Natural killer cell treated with Interleukin-12 subunit alpha and Interleukin-12 subunit beta and Interleukin-15 and Interleukin-18, amount 100 ng/mL, for 72 hours (primary cell): ENCODE measurements at places on chromosomes 4 and X.
A peak's percentile ranks its signal among the peaks of the same experiment; 100 is the strongest.

GRCh38 chrX:40109288-40110008, 11.7 kb upstream of the BCOR start:
- DNase-seq: no peak

- DNase-seq: no peak
Measured at GRCh38 chrX:118948270-118948669, 26.1 kb upstream of the LONRF3 start.

DNA sequence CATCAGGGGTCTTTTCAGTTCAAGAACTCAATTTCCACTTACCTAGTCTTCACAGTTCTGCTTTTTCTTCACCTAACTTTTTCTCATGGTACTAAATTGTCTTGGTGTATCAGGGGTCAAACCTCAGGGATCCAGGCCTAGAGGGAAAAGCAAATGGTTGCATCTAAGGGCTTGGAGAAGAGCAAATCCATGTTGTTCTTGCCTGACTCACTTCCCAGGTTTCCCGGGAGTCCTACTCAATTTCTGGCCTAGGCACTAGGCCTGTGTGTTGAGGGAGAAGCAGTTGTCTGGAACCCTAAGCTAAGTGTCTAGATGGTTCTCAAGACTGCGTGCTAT, 191.9 kb upstream of the STK26 start:
- DNase-seq: no peak

- no peak for DNase-seq
Measured at GRCh38 chrX:35244796-35245508, 302.4 kb downstream of the FAM47B start.

- DNase-seq: no peak
Measured at GRCh38 chr4:16537926-16538325, 311.7 kb upstream of the TAPT1 start.

DNA sequence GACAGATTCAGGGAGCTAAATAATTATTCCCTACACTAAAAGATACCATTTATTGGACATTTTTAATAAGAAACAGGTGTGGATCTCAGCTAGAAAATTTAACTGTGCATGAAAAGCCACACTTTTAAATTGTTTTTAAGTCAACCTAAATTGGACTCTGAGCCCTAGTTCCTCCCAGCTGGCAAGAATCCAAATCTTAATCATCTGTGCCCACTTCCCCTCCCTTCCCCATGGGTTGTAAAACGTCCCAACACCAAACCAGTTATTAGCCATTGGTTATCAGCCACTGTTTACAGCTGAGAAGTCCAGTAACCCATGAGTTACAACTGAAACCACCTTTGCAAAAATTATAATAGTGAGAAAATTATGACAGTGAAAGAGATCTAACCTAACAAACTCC, 125.6 kb upstream of the S100G start:
- DNase-seq: no peak

DNA sequence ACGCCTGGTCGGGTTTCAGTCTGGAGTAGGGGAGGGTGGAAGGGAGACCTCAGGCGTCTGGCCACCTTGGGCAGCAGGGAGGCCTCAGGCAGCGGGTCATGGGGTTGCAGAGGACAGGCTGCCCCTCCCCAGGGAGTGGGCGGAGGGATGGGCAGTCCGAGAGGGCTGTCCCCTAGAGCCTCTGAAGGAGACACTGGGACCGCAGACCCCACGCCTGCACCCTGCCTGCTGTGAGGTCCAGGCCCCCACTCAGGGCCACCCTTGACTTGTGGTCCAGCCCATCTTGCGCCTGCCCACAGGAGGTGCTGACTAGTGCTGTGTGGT, 16.5 kb downstream of the FGFRL1 start:
- DNase-seq: no peak

DNA sequence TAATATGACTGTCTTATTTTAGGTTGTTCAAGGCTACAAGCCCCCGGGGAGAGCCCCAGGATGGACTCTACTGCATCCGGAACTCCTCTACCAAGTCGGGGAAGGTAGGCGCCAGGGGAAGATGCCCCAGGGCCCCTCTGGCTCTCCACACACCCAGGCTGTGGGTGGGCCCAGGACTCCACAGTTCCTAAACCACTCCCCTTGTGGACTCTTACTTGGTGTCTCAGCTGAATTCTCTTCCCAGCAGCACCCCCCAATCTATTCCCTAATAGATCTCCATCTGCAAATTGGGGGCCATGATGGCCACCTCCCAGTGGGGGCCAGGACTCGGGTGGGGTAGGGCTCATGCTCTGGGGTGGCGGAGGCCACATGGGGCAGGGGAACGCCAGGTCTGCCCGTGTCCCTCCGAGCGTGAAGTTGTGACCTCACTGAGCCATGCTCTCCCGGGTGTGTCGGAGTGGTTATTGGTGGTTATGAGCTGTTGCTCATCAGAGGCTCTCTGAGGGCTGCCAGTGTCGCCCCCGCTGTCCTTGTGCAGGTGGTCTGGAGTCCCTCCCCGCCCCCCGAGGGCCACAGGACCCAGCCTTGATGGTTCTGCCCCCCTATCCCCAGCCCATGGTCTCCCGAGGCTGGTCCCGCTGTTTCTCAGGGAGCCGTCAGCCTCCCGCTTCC, 11.2 kb upstream of the ADD1 start:
- DNase-seq: no peak

DNA sequence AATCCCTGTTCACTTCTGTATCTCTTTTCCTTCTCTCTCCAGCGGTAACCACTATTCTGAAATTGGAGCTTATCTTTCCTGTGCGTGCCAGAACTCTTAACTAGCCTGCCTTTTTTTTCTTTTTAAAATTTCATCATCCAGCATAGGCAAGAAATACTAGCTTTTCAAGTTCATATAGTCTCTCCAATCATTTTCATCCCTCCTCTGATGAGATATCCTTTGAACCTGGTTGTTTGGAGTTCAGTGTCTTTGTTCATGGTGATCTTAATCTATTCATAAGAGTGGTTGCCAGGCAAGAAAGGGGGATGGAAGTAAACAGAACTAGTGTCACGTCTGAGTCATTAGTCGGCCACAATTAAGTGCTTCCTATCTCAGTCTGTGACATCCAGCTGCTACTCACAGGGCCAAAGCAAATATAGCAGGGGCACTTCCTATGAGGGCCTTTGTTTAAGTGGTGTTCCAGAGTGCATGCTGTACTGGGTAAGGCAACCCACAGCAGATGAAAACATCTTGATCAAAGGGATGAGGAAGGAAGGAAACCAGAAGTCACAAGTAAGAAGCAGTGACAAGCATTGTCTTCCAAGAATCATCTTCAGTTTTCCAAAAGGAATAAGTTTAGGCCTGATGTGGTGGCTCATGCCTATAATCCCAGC, 56.4 kb upstream of the XIAP start:
- no peak for DNase-seq

DNA sequence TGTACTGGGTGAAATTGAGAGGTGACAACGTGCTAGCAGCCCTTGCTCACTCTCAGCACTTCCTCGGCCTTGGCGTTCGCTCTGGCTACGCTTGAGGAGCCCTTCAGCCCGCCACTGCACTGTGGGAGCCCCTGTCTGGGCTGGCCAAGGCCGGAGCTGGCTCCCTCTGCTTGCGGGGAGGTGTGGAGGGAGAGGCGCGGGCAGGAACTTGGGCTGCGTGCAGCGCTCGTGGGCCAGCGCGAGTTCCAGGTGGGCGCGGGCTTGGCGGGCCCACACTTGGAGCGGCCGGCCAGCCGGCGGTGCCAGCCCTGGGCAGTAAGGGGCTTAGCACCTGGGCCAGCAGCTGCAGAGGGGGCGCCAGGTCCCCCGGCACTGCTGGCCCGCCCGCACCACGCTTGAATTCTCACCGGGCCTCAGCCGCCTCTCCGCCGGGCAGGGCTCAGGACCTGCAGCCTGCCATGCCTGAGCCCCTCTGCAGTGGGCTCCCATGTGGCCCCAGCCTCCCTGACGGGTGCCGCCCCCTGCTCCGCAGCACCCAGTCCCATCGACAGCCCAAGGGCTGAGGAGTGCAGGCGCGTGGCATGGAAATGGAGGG, 249.5 kb upstream of the ETNPPL start:
- DNase-seq: no peak

DNA sequence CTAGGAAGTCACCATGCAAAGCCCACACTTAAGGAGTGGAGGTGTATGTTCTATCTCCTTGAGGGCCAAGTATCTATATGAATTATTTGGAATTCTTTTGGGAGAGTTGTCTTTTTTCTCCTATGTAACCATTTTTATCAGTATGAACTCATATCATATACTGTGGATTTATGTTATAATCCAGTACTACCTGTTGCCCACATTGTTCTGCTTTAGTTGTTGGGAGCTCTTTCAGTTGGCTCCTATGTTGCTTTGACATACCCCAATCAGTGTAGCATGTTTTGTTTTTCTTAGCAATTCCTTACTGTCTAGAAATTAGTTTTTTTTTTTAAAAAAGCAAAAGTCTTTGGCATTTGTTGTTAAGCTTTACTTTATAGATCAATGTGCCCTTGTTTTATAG, 13.0 kb downstream of the UCHL1 start:
- DNase-seq: no peak

DNA sequence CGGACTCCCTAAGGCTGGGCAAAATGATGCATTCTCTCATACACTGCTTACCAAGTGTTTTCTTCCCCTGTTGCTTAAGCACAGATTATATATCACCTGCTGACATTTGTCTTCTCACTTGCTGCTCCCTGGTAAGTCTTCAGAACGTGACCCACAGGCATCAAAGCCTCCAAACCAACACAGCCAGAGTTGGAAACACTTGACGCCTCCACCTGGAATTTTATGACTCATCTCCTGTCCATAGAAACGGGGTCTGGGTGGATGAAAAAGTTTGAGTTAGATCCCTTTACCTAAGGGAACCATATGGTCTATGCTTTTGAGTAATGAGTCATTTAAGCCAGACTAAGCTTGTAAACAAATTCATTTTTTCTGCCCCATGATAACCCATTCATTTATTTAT, 251.6 kb downstream of the USP46 start:
- DNase-seq: no peak

DNA sequence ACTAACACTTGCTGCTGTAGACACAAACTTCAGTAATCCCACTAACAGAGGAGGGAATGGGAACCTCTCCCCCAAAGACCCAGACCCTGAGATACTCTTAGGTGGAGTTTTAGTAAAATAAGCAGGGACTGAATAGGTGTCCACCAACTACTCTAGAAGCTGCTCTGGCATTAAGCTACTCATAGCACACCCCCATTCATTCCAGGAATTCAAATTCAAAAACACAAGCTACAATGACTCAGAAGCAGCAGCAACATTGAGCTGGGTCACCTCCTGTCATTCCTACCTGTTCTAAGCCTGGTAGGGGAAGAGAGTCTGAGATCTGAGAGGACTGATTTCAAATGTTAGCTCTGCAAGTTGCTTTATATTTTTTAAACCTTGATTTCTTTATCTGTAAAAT, 135.4 kb upstream of the FRMPD4 start:
- no peak for DNase-seq

DNA sequence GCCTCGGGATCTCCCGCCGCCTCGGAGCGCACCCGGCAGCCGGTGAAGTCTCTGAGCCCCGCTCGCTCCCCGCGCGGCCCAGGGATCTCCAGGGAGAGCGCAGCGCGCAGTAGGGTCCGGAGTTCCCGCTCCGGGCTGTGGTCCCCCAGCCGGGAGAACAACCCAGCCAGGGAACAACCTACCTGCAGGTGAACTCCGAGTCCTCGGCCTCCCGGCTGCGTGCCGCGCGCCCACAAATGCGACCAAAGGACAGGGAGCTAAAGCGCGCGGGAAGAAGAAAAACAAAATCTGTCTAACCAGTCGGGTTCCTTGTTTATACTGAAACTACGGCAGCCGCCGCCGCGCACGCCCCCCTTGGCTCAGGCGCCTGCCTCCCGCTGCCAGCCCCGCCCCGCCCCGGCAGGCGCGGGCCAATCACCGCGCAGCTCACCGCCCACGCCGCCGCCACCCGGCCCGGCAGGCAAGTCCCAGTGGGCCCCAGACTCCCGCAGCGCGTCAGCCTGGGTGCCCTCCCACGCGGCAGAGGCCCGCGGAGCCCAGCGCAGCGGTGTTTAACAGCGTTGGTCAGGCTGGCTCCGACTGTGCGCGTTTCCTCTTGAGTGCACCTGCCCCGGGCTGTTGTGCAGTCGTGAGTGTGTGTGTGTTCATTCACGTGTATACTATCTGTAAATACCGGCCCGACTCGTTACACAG, at the start of gene RASGEF1B:
Gene RASGEF1B (minus strand): TSS at position 320 of the 693 bp plus-strand sequence. CDS start 12,399 bp downstream, outside the sequence.
- peak; percentile 99 for DNase-seq

- DNase-seq: no peak
Measured at GRCh38 chr4:89158884-89159503, 47.7 kb downstream of the TIGD2 start.

DNA sequence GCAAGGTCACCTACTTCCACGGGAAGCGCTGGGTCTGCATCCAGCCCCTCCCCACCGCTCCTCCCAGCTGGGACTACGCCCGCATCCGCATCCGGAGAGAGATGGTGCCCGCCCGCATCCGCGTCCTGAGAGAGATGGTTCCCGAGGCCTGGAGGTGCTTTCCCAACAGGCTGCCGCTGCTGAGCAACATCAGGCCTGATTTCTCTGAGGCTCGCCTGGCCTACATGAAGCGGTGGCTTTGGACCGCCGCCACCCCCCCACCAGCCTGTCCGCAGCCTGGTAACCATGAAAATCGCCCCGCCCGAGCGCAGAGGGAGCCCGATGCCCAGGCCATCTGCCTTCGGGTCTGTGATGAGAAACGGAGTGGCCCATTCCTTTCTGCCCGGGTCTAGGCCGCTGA, 18.1 kb downstream of the CLTRN start:
- no peak for DNase-seq

- DNase-seq: no peak
Measured at GRCh38 chr4:98959411-98959810, 30.5 kb upstream of the EIF4E start.

- no peak for DNase-seq
Measured at GRCh38 chr4:88690355-88690754, 7.3 kb downstream of the NAP1L5 start.

- DNase-seq: no peak
Measured at GRCh38 chr4:122548886-122549630, 71.8 kb downstream of the IL21 start.

DNA sequence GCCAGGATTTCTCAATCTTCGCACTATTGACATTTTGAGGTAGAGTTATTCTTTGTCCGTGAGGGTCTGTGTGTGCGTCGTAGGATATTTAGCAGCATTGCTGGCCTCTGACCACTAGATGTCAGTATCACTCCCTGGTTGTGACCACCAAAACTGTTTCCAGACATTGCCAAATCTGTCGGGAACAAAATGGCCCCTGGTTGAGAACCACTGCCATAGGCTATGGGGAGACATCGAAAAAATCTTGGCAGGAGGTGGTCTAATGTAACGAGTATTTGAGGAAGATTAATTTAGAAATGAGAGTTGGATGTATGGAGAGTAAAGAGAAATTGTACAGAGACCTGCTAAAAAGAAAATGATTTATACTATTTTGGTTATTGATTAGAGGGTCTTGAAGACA, 108.4 kb downstream of the DOCK11 start:
- DNase-seq: no peak

DNA sequence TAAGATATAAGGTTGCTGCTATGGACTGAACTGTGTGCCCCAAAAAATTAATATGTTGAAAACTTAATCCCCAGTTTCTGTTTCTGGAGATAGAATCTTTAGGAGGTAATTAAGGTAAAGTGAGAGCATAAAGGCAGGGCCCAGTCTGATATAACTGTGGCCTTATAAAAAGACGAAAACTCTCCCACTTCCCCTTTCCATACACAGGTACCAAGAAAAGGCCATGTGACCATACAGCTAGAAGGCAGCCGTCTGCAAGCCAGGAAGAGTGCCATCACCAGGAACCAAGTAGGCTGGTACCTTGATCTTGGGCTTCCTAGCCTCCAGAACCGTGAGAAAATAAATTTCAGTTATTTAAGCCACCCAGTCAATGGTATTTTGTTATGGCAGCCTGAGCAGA, 550.3 kb downstream of the SMARCA1 start:
- no peak for DNase-seq

GRCh38 chr4:14348506-14348905, 653.8 kb upstream of the CPEB2 start:
- DNase-seq: no peak
